ENCODE measurements at places on chromosomes 2 and 18.

- peak; percentile 16 for DNase-seq
Observed at GRCh38 chr2:17793803-17794354, 22.4 kb upstream of the MSGN1 start.

- DNase-seq = no peak
Observed at GRCh38 chr18:45682181-45682580, 41.8 kb upstream of the SLC14A1 start.

GRCh38 chr2:107414376-107414775 lies 412.3 kb upstream of the RGPD4 start:
- no peak for DNase-seq

DNA sequence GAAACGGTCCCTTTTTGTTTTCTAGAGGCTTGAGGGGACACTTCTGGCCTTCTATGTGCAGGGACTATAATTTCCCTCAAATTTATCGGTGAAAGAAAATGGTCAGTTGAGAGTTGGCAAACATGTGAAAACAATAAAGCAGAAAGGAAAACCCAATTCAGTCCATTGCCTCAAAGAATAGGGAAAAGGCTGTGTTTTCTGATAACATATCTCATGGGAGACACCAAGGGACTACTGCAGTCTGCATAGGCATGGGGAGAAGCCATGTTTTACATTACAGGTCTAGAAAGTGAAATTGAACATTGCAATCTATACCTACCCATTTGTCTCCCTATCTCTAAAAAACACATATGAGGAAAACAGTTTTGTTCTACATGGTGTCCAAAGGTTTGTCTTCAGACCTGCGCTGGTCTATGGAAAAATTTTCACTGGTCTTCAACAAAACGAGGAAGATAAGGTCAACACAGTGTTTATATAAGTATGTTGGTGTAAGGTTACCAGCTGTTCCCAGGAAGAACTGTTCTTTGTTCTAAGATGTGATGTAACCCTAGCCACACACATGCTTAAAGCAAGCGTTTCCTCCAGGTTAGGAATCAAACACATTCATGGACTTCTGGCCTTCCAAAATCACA lies 179.7 kb downstream of the MREG start:
- DNase-seq = peak; percentile 34

DNA sequence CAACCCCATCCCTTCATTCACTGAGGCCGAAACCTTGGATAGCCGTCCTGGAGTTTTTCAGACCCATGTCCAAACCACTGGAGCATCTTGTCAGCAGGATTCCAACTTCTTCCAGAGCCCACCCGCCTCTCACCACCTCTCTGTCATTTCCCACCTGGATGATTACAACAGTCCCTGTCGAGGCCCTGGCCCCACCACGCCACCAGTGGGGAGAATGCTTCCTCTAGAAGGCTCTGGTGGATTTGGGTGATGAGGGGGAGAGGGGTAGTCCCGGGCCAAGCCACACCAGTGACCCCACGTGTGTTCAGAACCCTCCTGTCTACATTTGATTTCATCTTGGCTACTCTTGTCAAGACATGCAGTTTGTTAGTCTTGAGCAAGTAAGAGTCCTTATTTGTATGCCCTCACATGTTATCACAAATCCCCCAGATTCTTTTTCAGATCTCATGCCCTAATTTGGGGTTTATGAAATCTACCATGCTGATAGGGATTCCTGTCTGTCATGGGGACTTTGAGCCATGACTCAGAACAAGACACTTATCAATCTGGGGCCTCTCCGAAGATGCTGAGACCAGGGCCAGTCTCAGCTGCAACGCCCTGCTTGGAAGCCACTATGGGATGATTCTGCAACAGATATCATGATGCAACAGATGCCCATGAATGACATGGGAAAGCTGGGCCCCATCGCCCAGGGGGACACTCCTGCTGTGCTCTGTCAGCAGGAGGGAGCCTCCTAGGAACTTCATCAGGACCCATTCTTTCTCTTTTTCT lies 186.1 kb downstream of the ZFP36L2 start:
- DNase-seq = peak; percentile 40

DNA sequence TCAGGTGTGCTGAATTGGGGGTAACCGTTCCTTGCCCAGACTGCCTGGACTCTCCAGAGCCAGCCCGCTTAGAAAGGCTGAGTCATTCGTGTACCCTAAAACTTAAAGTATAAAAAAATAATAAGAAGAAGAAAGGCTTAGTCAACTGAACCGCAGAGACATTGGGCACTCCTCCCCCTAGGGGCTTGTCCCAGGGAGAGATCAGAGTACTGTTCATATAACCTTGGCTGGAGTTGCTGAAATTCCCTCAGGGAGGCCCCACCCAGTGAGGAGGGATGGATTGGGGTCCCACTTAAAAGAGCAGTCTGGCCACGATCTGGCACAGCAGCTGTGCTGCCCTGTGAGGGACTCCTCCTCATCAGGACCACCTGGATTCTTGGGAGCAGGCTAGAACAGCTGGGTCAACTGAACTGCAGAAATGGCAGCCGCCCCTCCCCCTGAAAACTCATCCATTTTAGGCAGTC lies 37.2 kb downstream of the ANKRD12 start:
- DNase-seq = no peak

DNA sequence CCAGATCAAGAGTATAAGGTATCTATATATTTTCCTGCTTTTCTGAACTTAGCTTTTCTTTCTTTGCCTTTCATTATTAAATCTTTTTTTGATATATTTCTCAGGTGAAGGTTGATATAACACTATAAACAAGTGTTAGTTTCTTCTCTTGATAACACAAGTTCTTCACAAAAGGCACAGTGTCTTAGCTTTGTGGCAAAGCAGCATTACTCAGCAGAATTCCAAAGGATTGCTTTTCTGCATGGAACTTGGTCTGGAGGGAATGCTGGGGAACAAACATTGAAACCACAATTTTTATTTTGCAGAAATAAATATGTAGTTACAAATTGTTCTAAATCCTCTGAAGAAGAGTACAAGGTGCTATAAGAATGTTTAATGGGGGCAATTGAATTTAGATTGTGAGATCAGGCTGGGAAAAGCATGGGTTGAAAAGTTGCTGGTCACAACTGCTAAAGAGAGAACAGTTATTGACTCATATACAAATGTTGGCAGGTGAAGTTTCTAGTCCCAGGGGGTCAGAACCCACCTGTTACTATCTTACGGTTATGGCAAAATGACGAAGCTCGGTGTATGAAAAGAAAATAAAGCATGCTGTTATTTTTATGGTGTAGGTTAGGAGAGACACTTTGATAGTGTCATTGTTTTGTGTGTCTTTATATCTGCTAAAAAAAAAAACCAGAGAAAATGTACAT lies 68.2 kb downstream of the UBR3 start:
- peak; percentile 33 for DNase-seq

DNA sequence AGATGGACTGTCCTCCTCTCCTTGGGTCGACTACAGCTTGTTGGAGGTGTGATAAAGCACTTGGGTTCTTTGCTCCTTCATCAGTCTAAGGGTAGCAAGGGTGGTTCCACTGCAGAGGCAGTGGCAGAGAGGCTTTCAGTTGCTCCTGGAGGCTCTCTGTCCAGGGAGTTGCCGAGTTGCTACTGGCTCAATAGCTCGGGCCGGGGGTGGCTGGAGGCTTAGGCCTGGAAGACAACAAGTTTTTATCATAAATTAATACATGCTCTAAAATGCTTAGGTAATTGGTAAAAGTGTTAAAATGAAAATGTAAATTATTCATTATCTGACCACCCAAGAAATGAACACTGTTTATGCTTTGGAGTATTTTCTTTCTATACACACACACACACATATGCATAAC lies 162.0 kb upstream of the NRP2 start:
- no peak for DNase-seq

DNA sequence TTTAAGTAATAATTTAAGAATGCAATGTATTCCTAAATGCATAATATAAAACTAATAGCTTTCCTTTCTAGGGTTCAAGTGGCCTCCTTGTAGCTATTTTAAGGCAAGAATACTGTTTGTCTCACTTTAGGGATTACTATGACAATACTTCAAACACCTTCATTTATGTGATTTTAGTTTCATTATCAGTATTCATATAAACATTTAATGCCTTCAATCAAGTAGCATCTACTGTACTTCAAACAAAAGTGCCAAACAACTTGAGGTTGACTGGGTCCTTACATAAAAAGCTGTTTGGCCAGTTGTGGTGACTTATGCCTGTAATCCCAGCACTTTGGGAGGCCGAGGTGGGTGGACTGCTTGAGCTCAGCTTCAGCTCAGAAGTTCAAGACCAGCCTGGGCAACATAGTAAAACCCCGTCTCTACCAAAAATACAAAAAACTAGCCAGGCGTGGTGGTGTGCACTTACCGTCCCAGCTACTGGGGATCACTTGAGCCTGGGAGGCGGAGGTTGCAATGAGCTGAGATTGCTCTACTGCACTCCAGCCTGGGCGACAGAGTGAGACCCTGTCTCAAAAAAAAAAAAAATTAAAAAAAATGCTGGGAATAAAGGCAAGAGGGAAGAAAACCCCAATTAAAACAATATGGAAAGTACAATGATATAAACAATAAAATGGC lies 9.3 kb downstream of the MEX3C start:
- no peak for DNase-seq

DNA sequence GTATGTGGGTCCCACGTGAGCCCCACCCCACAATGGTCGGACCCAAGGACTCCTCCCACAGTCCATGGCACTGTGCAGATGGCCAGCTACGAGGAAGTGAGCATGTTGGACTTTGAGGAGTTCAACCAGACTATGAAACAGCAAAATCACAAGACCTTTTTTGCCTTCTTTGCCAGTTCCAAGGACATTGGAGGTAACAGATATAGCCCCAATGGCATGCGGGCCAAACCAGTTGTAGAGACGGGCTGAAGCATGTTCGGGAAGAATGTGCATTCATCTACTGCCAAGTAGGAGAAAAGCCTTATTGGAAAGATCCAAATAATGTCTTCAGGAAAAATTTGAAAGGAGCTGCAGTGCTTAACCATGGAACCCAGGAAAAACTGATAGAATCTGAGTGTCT lies 12.6 kb downstream of the DNER start:
- DNase-seq = no peak

DNA sequence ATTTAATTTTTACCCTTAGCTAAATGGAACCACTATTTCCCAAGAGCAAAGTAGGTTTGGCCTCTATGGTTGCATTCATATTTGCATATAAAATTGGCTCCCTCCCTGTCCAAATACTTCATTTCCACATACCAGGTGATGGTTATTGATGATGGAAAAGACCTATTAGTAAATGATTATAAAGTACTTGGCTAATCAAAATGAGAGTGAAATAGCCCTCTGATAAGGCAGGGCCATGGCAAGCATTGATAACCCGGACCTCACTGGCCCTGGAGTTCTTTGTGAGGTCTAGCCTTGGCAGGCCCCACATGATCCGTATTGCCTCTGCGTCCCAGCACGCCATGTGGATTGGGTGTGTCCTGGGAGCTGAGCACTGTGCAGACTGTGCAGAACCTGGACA lies 201.1 kb upstream of the GATA6 start:
- DNase-seq = no peak

GRCh38 chr2:166870346-166870745 lies 17.9 kb upstream of the XIRP2 start:
- DNase-seq = no peak

- peak; percentile 59 for DNase-seq
Observed at GRCh38 chr2:226611944-226612318, 187.7 kb downstream of the IRS1 start.

GRCh38 chr2:191691016-191691735 lies 13.2 kb downstream of the NABP1 start:
- peak; percentile 84 for DNase-seq

- peak; percentile 29 for DNase-seq
Observed at GRCh38 chr2:43294973-43295603, 68.7 kb upstream of the ZFP36L2 start.

GRCh38 chr2:181203916-181204315 lies 223.5 kb downstream of the UBE2E3 start:
- peak; percentile 66 for DNase-seq

GRCh38 chr2:172889768-172890430 lies 154.3 kb downstream of the RAPGEF4 start:
- no peak for DNase-seq

GRCh38 chr2:150234787-150235446 lies 252.6 kb downstream of the RND3 start:
- DNase-seq = peak; percentile 95

DNA sequence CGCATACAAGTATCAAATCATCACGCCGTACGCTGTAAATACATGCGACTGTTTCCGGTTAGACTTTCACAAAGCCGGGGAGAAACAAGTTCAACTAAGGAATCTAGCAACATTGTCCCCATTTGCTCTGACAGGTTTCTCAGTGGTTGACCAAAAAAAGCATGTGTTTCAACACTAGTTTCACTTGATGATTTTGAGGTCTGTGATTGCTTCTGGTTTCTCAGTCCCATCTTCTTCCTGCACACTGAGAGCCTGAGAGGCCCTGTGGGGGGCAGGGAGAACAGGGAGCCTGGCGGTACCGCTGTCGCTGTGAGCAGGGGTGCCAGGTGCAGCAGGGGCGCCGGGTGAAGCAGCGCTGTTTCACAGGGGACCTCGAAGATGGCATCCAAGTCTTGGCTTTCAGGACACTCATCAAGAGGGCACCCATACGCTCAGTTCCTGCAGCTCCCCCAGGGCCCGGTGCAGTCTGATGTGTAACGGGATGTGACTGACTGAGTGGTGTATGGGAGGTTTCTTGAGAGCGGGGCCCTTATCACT lies 270.9 kb downstream of the TWIST2 start:
- no peak for DNase-seq

- no peak for DNase-seq
Observed at GRCh38 chr2:134468776-134469175, 214.9 kb downstream of the MGAT5 start.

GRCh38 chr2:98503481-98504105 lies 58.9 kb downstream of the INPP4A start:
- no peak for DNase-seq

GRCh38 chr2:237486819-237487448 lies at the start of gene MLPH:
Gene MLPH, plus strand, starts transcription at chr2:237487251. Its CDS starts 6,176 bp downstream, at chr2:237493427.
- DNase-seq = peak; percentile 68

- no peak for DNase-seq
Observed at GRCh38 chr2:57809230-57809629, 237.4 kb upstream of the VRK2 start.

DNA sequence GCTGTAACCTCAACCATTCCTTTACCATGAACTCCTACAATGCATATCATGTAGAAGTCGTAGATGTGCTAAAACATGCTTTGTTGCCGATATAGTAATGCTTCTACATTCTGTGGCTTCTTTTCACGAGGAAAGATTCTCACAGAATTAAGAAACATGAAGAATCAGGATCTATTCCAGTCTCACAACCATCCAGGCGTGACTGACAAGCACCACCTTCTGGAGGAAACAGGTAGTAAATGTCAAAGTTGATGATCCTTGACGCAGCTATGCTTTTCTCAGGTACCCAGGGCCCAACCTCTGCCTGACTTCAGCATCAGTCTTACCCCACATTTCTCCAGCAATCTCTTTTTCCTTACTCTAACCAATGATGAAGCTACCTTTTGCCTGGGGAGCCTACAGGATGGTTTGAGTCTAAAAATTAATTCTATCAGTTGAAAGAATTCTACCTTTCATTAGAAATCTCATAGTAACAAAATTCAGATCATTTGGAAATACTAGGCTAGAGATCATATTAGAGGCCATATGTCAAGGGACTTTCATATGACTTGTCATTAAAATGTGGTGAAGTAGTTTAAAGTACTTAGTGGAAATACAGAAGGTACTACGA lies 123.3 kb upstream of the RND3 start:
- peak; percentile 73 for DNase-seq
